Sigmoid colon (tissue), 7 donors: ENCODE measurements at places on chromosomes 16 and 17. TPM values are rescaled to one million over a fixed set of nuclear protein-coding genes. Genes with fewer than 3 reads are reported as not detected.

Gene CHRNE
- total RNA-seq = not detected

Gene KRT33B
- not detected for total RNA-seq

Gene SLFN13
- 16.4 TPM for total RNA-seq

DNA sequence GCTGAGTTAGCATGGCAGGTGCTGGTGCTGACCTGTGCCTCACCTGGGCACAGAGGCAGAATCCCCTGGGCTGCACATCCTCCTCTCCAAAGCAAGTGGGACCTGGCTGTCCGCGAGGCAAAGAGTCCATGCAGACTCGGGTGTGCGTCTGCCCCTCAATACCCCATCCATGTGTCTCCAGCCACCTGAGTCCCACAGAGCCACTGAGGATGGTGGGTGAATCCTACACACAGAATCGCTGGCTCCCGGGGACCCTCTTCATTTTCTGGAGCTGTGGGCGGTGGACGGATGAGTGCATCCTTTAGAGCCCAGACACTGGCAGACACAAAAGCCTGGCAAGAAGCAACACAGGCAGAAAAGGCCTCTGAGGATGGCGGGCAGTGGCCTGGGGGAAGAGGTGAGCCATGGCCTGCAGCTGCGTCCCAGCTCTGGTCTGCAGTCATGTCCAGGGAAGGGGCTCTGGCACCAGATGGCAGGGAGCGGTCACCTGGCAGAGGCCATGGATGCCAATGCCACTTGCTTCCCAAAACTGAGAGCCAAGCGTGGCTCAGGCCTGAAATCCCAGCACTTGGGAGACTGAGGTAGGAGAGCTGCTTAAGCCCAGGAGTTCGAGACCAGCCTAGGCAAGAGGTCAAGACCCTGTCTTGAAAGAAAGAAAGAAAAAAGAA is 29.9 kb downstream of the AXIN1 start:
- no peak overlapping the region for H3K27ac ChIP-seq
- no peak overlapping the region for H3K4me3 ChIP-seq
- H3K27me3 ChIP-seq = no peaks in the 10 kb centered on the region
- H3K36me3 ChIP-seq = peaks cover 13% of the 10 kb centered on the region
- peaks cover 9% of the 10 kb centered on the region for H3K4me1 ChIP-seq

DNA sequence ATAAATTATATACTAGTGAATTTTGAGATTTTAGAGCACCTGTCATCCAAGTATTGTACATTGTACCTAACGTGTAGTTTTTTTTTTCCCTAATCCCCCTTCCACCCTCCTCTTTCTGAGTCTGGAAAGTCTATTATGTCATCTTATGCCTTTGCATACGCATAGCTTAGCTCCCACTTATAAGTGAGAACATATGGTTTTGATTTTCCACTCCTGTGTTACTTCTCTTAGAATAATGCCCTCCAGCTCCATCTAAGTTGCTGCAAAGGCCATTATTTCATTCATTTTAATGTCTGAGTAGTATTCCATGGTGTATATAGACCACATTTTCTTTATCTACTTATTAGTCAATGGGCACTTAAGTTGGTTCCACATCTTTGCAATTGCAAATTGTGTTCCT is 177.0 kb upstream of the C16orf82 start:
- H3K27me3 ChIP-seq = no peaks in the 10 kb centered on the region
- H3K36me3 ChIP-seq = no peaks in the 10 kb centered on the region

GRCh38 chr16:8878523-8878911 is 3.6 kb upstream of the LITAFD start:
- H3K27me3 ChIP-seq = no peaks in the 10 kb centered on the region
- no peak for DNase-seq
- no peak overlapping the region for H3K27ac ChIP-seq
- no peaks in the 10 kb centered on the region for H3K4me1 ChIP-seq
- no peak overlapping the region for H3K4me3 ChIP-seq

DNA sequence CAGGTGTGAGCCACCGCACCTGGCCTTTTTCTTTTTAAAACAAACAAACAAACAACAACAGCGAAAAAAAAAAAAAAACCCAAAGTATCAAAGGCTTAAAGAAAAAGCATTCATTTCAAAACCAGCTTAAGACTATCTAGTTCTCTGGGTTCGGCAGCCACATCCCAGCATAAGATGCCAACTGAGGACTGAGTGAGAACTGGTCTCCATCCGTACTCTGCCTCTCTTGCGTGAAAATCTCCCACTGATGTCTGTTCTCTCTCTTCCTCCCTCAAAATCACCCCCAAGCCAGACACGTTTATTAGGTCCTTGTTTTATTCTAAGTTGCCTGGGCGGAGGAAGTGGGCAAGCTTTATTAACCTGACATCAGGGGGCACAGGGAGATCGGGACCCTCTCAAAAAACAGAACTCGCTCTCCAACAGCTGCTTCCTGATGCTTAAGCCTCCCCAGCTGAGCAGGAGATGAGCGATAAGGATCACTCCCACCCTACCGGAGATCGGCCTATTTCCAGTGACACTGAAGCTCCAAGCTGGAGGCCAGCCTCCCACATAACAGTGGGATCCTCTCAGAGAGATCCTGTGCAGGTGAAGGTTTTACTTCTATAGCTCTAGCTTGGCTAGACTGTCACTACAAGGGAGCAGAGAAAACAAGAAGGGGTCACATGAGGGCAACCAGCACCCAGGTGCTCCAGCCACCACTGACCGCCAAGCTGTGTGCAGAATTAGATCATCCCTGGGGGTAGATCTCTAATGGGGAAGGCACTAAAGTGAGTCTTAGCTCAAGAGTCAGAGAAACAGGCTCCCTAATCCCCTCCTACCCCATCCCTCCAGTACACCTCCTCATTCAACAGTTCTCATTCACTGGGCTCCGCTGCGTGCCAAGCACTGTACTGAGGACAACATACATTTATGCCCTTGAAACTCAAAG is 13.6 kb downstream of the CDC42EP4 start:
- no peaks in the 10 kb centered on the region for H3K36me3 ChIP-seq
- no peaks in the 10 kb centered on the region for H3K27me3 ChIP-seq
- no peak for DNase-seq
- no peak overlapping the region for H3K4me3 ChIP-seq
- H3K27ac ChIP-seq = peak overlapping the region; percentile 100

GRCh38 chr17:72404872-72405271 is 284.1 kb downstream of the SOX9 start:
- H3K27ac ChIP-seq = no peak overlapping the region
- H3K4me1 ChIP-seq = peaks cover 25% of the 10 kb centered on the region
- H3K4me3 ChIP-seq = no peak overlapping the region

- no peak for DNase-seq
- H3K4me3 ChIP-seq = no peak overlapping the region
- no peaks in the 10 kb centered on the region for H3K4me1 ChIP-seq
- no peaks in the 10 kb centered on the region for H3K36me3 ChIP-seq
Measured at GRCh38 chr17:74732042-74732867, 4.8 kb upstream of the RAB37 start.

DNA sequence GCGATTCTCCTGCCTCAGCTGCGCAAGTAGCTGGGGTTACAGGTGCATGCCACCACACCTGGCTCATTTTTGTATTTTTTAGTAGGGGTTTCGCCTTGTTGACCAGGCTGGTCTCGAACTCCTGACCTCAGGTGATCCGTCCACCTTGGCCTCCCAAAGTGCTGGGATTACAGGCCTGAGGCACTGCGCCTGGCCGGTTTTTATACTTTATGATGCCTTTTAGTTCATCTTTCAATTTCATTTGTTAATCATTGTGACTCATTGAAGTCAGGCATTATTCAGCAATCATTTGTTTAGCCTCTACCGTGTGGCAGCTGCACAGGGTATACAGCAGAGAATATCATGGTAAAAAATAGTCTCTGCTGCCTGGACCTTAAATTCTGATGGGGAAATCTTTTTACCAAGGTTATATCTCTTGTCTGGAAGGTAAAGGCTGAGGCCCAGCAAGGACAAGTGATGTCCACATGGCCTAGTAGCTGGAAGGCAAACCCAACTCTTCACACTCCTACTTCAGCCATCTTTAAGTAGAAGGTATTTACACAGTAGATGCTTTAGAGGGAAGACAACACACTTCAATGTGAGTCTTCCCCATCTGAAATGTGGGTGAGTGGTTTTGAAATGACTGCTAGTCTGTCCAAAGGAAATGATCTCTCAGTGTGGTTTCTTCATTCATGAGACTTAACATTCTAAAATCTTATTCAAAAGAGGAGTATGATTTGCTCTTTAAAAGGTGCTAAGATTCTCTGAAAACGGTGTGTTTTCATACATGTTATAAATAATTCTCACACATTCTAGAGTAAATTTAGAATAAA is 2.4 kb downstream of the PRPSAP2 start:
- no peak for DNase-seq
- H3K36me3 ChIP-seq = no peaks in the 10 kb centered on the region
- H3K4me3 ChIP-seq = no peak overlapping the region
- peaks cover 27% of the 10 kb centered on the region for H3K4me1 ChIP-seq
- no peak overlapping the region for H3K27ac ChIP-seq
